ENCODE measurements at places on chromosomes 7 and 10.

DNA sequence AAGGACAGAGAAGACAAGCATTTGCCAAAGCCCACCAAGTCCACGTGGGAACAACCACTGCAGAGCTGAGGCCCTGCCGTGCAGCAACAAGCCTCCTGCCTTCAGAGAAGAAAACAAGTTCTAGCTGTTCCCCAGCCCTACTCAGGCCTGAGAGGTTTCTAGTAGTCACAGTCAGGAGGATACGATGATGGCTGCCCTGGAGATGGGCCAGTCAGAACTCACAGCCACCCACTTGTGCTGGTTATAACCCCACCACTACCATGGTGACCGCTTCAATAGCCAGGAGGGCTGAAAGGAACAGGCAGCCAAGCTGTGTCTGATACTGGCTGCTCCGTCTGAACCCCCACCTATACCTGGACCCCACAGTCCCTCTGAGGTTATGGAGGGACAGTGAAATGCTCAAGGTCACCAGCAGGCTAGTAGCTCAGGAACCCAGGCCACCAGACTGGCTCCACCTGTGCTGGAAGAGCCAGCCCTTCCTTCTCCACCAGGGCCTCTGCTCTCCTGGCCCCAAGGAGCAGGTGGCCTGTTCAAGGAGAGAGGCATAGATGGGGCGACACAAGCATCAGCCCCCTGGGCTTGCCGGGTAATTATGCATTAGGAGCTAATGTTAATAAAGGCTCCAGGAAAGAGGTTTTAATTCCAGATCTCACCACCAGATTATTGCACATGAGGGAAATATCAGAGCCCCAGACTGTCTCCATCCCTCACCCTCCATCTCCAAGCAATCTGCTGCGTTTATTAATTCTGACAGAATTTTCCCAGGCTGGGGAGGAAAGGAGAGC lies 125.8 kb upstream of the PCBD1 start:
- H3K27ac ChIP-seq, result no peak overlapping the region
- no peak overlapping the region for H3K4me3 ChIP-seq
- no peaks in the 10 kb centered on the region for H3K27me3 ChIP-seq
- no peaks in the 10 kb centered on the region for H3K36me3 ChIP-seq
- no peak for DNase-seq

GRCh38 chr7:152078786-152079185 lies 53.3 kb downstream of the GALNT11 start:
- no peak overlapping the region for H3K4me3 ChIP-seq
- no peaks in the 10 kb centered on the region for H3K36me3 ChIP-seq
- peaks cover 12% of the 10 kb centered on the region for H3K4me1 ChIP-seq
- H3K27me3 ChIP-seq, result no peaks in the 10 kb centered on the region
- no peak for DNase-seq
- H3K27ac ChIP-seq, result no peak overlapping the region

- peak; percentile 6 for DNase-seq
- H3K27ac ChIP-seq, result no peak overlapping the region
- H3K4me3 ChIP-seq, result no peak overlapping the region
- H3K4me1 ChIP-seq, result no peaks in the 10 kb centered on the region
Observed at GRCh38 chr7:10708447-10708846, 265.2 kb upstream of the PHF14 start.

DNA sequence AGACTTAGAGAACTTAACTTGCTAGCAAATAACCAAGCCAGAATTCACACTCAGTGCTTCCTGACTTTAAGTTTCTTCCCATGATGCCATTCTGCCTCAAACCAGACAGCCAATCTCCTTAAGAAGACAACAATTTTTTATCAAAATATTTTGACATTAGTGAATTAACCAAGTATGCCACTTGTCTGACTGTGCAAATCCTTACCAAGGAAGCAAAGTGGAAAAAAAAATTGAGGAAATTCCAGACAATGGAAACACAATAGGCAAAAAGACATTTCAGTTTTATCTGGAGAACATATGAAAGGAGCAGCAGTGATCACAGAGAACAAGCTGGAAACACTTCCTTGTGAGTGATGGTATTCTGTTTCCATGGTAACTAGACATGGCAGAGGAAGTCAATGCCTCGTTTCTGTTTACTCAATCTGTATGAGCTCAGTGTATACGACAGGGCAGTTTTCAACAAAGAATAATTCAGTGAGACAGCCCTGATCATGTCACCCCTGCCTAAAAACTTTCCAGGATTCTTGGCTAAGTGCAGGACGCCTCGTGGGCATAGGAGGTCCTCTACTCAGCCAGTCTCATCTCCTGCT lies 114.2 kb downstream of the DYNC1I1 start:
- H3K4me1 ChIP-seq, result peaks cover 21% of the 10 kb centered on the region
- H3K27me3 ChIP-seq, result no peaks in the 10 kb centered on the region
- H3K27ac ChIP-seq, result no peak overlapping the region
- H3K4me3 ChIP-seq, result no peak overlapping the region
- H3K36me3 ChIP-seq, result no peaks in the 10 kb centered on the region

DNA sequence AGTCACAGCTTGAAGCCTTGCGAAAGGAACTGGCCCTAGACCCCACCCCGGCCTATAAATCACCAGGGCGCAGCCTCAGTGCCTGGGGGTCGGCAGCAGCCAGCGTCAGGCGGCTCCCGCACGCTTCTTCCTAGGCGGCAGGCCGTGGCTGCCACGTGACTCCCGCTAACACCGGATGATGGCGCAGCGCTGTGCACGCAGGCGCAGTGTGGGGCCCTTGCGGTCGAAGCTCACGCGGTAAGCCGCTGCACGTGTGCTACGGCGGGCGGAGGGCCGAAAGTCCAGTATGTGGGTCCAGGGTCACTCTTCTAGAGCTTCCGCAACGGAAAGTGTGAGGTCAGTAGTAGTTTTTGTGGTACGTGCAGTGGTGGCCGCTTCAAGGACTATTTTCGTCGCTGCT lies at the start of gene STK31:
TSS of gene STK31 (plus strand) at position 220 of the 400 bp plus-strand sequence. CDS start at position 287, 67 bp downstream.
- H3K36me3 ChIP-seq, result no peaks in the 10 kb centered on the region
- no peak within 1 kb of the TSS for H3K27ac ChIP-seq
- H3K4me1 ChIP-seq, result no peaks in the 10 kb centered on the region
- DNase-seq, result no peak
- H3K4me3 ChIP-seq, result no peak within 1 kb of the TSS
- no peaks in the 10 kb centered on the region for H3K27me3 ChIP-seq

Measured in A673 (cell line).